Stimulated activated CD4-positive, alpha-beta T cell treated with anti-CD3 and anti-CD28 coated beads, Interleukin-1b, Interleukin-23, amount 100 ng/mL, for 4 hours (primary cell): ENCODE measurements at places on chromosomes 2 and 18.

- DNase-seq: no peak
Measured at GRCh38 chr2:99255491-99256318, at the start of gene LYG2. Gene LYG2 (minus strand): TSS chr2:99255666. CDS start chr2:99254260, 1,406 bp downstream.

GRCh38 chr2:10267551-10268465, 34.9 kb upstream of the HPCAL1 start:
- DNase-seq: no peak

GRCh38 chr2:68762100-68762499, 27.5 kb downstream of the ARHGAP25 start:
- no peak for DNase-seq

DNA sequence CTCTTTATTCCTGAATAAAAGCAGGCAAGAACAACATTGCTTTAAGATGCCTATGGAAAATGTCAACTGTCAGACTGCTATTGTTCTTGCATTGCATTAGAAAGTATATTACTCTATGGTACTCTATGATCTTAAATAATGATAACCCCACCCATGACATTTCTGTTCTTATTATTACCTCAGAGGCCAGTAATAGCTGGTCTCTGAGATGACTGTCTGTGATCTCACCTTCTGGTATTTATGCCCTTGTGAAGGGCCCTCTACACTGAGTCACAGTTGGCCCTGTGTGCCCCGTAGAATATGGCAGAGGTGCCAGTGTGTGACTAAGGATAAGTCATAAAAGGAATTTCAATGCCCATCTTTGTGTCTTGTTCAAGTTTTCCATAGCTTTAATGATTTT, 61.0 kb downstream of the SPP2 start:
- no peak for DNase-seq

- no peak for DNase-seq
Measured at GRCh38 chr18:48313792-48314191, 95.4 kb downstream of the ZBTB7C start.

GRCh38 chr2:11133936-11134320, 21.3 kb upstream of the SLC66A3 start:
- no peak for DNase-seq

- no peak for DNase-seq
Measured at GRCh38 chr2:85853499-85854165, 35.2 kb downstream of the ST3GAL5 start.
